ENCODE measurements at places on chromosomes 1 and 21. TPM values are rescaled to one million over a fixed set of nuclear protein-coding genes. Genes with fewer than 3 reads are reported as not detected.

Gene GNAT2
- 0.34 TPM for total RNA-seq

Gene SLC6A9
- 5.1 TPM for total RNA-seq

Gene EPHA10
- 3.0 TPM for total RNA-seq

Gene TAS1R1
- not detected for total RNA-seq

Gene HTR1D
- total RNA-seq, result not detected
